ENCODE measurements at places on chromosomes 7 and 10.

DNA sequence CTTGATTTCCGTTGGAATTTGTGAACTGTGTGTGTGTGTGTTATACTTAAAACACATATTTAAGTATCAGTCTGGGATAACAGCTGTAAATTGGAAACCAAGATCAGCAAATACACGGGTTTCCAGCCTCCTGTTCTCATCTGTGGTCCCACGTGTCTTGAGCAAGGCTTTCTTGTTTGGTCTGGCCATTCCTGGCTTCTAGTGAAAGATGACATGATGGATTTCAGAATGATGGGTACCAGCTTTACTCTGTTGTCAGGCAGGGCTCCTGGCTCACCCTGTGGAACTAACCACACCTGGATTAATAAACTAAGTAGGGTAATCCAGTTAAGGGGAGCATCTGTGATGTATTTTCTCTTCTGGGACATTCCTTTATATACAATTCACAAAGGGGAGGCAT lies 346.2 kb upstream of the AOAH start:
- DNase-seq = no peak

DNA sequence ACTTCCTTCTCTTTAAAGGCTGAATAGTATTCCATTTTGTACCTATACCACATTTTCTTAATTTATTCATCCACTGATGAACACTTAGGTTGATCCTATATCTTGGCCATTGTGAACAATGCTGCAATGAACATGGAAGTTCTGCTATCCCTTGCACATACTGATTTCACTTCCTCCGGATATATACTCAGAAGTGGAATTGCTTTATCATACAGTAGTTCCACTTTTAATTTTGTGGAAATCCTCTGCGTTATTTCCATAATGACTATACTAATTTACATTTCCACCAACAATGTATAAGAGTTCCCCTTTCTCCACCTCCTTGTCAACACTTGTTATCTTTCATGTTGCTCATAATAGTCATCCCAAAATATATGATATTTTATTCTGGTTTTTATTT lies 312.6 kb downstream of the PLXDC2 start:
- DNase-seq = no peak

DNA sequence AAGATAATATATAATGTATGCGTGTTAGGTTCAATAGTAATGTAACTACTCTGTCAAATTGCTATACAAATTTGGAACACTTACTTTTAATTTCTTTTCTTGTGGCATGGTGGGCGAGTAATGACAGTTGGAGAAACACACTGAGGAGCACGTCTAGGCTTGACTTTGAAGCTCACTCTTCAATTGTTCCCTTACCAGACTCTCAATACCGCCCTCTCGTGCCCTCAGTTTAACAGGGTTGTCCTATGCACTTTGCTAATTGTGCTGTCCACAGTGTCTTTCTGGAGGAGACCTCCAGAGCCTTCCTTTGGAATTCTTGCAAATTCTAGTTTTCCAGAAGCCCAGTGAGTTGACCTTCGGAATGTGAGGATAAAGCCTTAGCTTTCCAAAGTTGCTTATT lies 107.2 kb upstream of the RELN start:
- DNase-seq = peak; percentile 16

DNA sequence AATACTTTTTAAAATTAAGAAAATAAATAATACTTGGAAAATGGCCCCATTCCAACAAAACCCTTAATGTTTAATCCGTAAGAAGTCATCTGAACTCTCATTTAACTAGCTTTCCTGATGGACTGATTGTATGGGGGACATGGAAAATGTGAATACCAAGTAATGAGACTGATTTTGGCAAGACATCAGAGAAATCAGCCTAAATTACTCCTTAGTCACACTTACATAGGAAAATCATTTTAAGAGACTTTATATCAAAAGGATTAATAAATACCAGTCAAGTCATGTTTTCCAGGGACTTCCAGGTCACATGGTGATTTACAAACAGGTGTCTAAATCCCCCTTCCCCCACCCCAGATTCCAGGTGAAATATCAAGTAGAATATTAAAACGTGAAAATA lies 58.2 kb downstream of the GRM8 start:
- DNase-seq = no peak

DNA sequence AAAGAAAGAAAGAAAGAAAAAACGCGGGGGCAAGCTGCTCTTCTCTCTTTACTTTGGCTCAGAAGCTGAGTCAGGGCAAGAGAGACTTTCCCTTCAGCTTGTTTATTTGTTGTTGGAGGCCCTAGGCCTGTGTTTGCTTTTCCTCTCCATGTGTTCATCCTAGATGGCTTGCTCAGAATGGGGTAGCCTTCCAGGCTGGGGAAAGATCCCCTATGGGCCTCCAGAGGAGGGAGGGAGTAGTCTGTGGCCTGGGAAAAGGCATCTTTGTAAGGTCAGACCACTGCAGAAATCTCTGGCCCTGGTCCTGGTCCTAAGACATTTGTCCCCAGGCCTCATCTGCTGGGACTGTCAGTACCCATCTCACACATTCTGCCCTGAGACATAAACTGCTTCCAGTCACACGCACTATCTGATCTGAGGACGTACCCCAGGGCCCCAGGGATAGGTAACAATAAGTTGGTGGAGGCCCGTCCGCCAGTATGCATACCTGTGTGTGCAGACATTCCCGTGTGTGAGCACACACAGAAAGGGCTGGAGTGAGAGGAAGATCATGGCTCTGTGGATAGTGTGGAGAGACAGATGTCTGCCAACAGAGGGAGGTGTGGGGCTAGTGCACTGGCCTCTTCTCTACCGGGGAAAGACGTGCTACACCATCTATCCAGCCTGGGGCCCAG lies 4.9 kb upstream of the SCD start:
- DNase-seq = peak; percentile 55

- DNase-seq = no peak
Observed at GRCh38 chr10:127535802-127536515, 13.2 kb upstream of the NPS start.

Data from body of pancreas (tissue), 4 donors.